ENCODE measurements at places on chromosomes 2 and 18.

DNA sequence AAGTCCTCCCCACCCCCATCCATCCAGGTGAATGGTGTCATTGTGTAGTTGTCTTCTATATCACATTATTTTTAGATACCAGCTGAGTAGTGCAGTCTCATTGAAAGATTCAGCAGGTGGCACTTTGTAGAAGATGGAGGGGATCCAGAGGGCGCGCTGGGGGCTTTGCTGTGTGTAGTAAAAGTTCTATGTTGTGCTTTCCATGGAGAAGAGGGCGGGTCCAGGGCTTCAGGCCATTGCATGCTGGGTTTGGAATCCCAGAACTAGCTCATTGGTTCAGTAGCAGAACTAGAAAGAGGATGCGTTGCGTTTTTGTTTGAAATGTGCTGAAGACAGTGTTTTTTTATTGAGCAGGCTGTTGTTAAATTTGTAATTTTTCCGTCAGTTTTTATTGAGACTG lies 120.0 kb downstream of the MAP4K4 start:
- H3K4me1 ChIP-seq, result peaks cover 24% of the 10 kb centered on the region
- H3K27ac ChIP-seq, result no peak overlapping the region
- H3K36me3 ChIP-seq, result no peaks in the 10 kb centered on the region
- no peaks in the 10 kb centered on the region for H3K27me3 ChIP-seq

DNA sequence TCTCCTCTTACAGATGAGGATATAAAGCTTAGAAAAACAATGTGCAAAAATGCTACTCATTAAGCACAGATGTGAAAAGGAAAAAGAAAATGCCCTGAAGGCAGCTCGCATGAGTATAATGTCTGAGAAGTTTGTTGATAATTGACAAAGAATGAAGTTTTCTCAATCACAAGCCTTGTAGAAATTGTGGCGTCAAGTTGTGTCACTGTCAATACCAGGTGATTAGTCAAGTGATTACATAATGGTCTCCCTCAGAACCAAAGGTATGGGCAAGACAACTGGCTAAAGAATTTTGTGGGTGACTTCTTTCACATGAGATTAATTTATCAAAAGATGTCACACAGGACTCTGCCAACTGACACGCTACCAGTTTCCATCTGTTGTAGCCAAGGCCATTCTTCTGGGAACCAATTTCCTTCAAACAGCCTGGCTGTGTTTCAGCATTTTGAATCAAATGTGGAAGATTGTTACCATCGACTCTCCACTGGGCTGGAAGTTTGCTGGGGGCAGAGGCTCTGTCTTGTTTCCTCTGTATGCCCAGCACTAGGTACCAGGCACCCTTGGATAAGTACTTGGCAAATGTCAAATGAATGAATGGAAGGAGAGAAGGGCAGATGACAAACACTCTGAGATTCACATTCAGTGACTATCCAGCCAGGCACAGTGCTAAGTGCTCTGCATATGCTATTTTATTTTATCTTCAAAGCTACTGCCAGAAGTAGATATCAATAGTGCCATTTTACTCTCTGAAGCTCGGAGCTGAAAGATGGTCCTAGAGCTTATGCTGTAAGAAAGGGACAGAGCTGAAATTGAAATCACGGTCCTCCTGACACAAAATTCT lies 5.9 kb upstream of the FN1 start:
- peaks cover 3% of the 10 kb centered on the region for H3K4me1 ChIP-seq
- no peaks in the 10 kb centered on the region for H3K36me3 ChIP-seq
- H3K4me3 ChIP-seq, result no peak overlapping the region
- H3K27me3 ChIP-seq, result peaks cover 40% of the 10 kb centered on the region

- H3K27ac ChIP-seq, result no peak overlapping the region
- no peak overlapping the region for H3K4me3 ChIP-seq
- no peaks in the 10 kb centered on the region for H3K27me3 ChIP-seq
- H3K36me3 ChIP-seq, result no peaks in the 10 kb centered on the region
- peaks cover 37% of the 10 kb centered on the region for H3K4me1 ChIP-seq
Measured at GRCh38 chr2:238290091-238290509, 1.7 kb upstream of the PER2 start.

GRCh38 chr18:49980896-49981295 lies 167.6 kb upstream of the ACAA2 start:
- H3K36me3 ChIP-seq, result no peaks in the 10 kb centered on the region
- no peaks in the 10 kb centered on the region for H3K4me1 ChIP-seq

- peak; percentile 88 for DNase-seq
- H3K36me3 ChIP-seq, result no peaks in the 10 kb centered on the region
- H3K27me3 ChIP-seq, result no peaks in the 10 kb centered on the region
Measured at GRCh38 chr18:23231340-23232021, 96.2 kb downstream of the CABLES1 start.

- no peaks in the 10 kb centered on the region for H3K4me1 ChIP-seq
- DNase-seq, result no peak
Measured at GRCh38 chr2:42949125-42949524, 156.7 kb upstream of the HAAO start.

DNA sequence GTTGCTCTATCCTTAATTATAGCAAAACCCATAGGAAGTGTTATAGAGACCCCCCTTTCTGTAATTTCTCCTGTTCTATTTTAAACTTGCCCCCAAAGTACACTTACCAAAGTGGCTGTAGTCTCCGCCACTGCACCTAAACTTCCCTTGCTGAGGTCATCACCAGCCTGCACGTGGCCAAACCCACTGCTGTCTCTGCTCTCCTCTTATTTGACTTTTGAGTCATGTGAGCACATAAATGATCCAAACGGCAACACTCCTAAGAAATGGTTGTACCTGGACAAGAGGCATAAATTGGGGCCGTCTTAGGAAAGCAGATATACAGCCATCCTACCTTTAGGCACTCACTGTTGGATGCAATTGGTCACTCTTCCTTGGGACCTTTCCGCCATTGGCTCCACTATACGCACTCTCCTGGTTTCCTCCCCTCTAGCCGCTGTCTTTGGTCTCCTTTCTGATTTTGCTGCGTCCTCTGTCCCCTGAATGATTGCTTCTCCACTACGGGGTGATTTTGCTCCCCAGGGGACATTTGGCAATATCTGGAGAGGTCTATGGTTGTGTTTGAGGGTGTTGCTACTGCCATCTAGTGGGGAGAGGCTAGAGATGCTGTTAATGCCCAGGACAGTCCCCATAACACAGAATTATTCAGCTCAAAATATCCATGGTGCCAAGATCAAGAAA lies 19.2 kb upstream of the IL36G start:
- no peaks in the 10 kb centered on the region for H3K4me1 ChIP-seq
- DNase-seq, result peak; percentile 15
- H3K27ac ChIP-seq, result no peak overlapping the region
- H3K4me3 ChIP-seq, result no peak overlapping the region
- peaks cover 3% of the 10 kb centered on the region for H3K27me3 ChIP-seq

DNA sequence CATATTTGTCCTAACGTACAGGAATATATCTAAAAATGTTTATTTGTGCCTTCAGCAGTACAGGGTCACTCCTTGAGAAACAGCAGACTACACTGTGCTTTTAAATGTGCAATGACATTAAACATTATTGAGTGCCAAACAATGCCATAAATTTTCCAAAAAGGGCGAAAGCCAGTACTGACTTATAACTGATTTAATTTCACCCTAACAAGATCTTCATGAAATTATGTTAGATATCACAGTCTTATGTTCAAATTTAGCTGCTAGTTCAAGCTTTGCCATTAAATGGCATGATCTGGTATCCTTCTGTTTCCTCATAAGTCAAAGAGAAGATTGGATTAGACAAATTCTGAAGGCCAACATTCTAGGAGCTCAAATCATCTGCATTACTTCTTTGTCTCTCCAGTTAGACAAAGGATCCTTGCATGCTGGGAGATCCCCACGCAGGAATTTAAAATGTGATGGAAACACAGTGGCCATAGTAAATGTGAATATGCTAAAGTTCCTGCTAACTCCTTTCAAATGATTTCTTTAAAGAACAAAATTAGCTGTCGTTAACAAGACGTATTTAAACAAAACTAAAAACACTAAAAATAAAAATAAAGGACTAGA lies 129.3 kb upstream of the STON1 start:
- peaks cover 6% of the 10 kb centered on the region for H3K4me1 ChIP-seq
- no peak overlapping the region for H3K27ac ChIP-seq
- no peaks in the 10 kb centered on the region for H3K36me3 ChIP-seq
- DNase-seq, result no peak
- H3K4me3 ChIP-seq, result no peak overlapping the region

GRCh38 chr2:26905341-26906198 lies 57.6 kb downstream of the DPYSL5 start:
- no peak overlapping the region for H3K4me3 ChIP-seq
- DNase-seq, result no peak
- H3K27ac ChIP-seq, result no peak overlapping the region
- H3K36me3 ChIP-seq, result no peaks in the 10 kb centered on the region

- H3K27ac ChIP-seq, result no peak overlapping the region
- H3K27me3 ChIP-seq, result no peaks in the 10 kb centered on the region
- no peaks in the 10 kb centered on the region for H3K36me3 ChIP-seq
- DNase-seq, result no peak
- no peaks in the 10 kb centered on the region for H3K4me1 ChIP-seq
Measured at GRCh38 chr2:36403675-36404230, 48.2 kb downstream of the CRIM1 start.

- H3K27ac ChIP-seq, result no peak overlapping the region
- no peaks in the 10 kb centered on the region for H3K4me1 ChIP-seq
- H3K27me3 ChIP-seq, result peaks cover 3% of the 10 kb centered on the region
Measured at GRCh38 chr18:78621141-78621755, 358.4 kb upstream of the SALL3 start.

DNA sequence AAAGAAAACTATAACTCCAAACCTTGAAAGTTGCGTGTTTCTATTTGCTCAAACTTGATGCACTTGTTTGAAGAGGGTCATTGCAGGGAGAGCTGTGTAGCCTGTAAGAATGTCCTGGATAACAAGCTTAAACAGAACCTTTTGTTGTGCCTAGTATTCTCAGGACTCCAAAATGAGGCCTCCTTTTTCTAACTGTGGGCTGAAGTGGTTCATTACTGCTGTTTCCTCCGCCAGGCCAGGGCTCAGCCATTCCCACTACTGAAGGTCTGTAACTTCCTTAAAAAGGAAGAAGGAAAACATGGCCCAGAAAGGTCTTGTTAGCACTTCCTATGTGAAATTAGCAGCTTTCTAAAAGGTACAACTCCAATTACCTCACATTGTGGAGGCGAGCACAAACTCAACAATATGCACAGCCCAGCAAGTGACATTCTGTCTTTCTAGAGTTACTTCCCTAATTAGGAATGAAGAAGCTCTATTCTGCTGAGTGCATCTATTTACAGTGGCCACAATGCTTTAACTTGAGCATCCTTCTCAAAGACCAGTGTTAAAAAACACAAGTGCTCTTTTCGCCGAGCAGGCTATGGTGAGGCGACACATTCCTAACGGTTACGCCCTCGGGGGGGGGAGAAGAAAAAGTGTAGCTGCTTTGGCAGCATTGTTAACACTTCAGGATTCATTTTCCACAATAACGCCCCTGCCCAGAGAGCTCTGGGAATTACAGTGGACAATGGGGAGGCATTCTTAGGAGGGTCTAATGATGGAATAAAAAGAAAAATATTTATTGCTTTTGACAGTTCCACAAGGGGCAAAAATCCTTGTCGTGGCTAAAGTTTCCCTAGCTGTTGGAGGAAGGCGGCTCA lies 136.9 kb upstream of the SIX3 start:
- no peak overlapping the region for H3K4me3 ChIP-seq
- H3K27ac ChIP-seq, result no peak overlapping the region
- no peak for DNase-seq
- H3K36me3 ChIP-seq, result no peaks in the 10 kb centered on the region
- peaks cover 88% of the 10 kb centered on the region for H3K27me3 ChIP-seq
- H3K4me1 ChIP-seq, result peaks cover 14% of the 10 kb centered on the region

DNA sequence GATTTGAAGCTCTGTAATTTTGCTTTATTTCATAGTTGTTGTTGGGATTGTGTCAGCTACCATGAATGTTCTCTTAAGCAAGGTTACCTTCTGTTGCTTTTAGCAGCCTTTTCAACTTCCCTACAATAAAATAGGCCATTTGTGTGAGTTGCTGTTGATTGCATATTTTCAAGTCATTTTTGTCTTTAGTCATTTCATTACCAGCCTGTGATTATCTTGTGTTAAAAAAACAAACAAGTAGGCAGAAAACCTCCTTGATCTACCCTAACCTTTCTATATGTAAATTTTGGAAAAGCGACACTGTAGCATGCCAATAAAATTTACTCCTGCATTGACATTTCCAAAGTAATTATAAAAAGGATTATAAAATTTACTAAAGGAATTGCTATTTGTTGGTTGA lies 19.3 kb downstream of the GREB1L start:
- H3K4me1 ChIP-seq, result no peaks in the 10 kb centered on the region
- H3K27ac ChIP-seq, result no peak overlapping the region
- H3K27me3 ChIP-seq, result peaks cover 4% of the 10 kb centered on the region
- no peak overlapping the region for H3K4me3 ChIP-seq
- no peaks in the 10 kb centered on the region for H3K36me3 ChIP-seq

- DNase-seq, result no peak
- no peak overlapping the region for H3K4me3 ChIP-seq
- no peaks in the 10 kb centered on the region for H3K36me3 ChIP-seq
- no peaks in the 10 kb centered on the region for H3K27me3 ChIP-seq
- H3K4me1 ChIP-seq, result no peaks in the 10 kb centered on the region
- no peak overlapping the region for H3K27ac ChIP-seq
Measured at GRCh38 chr2:189394525-189394924, 46.7 kb upstream of the WDR75 start.

- DNase-seq, result no peak
- no peaks in the 10 kb centered on the region for H3K4me1 ChIP-seq
- no peaks in the 10 kb centered on the region for H3K36me3 ChIP-seq
- H3K4me3 ChIP-seq, result no peak overlapping the region
Measured at GRCh38 chr2:173291412-173291811, 63.3 kb upstream of the CDCA7 start.

DNA sequence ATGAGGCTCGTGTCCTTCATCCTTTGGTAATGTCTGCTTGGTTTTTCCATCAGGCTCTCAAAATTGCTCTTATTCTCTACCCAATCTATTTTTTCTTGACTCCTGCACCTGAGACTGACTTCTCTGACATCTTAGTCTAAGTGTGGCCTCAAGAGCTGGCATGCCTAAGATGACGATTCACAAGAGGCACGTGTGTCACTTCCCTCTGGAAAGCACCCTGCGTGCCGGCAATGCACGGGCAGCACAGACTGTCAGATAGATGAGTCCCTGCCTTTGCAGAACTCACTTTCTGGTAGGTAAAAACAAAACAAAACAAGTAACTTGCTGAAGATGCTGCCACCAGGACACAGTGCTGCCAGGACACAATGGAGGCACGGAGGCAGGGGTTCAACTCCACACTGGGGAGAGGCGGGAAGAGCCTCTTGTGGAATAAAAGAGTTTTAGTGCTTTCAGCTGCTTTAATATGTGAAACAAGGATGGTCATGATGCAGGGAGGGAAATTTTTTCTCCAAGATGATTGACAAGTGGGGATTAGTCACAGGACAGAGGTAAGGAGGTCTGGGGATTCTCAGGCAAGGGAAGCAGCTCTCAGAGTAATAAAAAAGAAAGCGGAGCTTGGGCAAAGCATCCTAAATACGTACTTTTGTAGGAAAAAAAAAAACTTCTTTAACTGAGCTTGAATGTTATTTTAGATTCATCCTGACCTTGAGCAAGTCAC lies 27.3 kb downstream of the CYB5A start:
- no peak overlapping the region for H3K27ac ChIP-seq
- DNase-seq, result no peak
- H3K27me3 ChIP-seq, result no peaks in the 10 kb centered on the region
- H3K4me1 ChIP-seq, result no peaks in the 10 kb centered on the region
- H3K4me3 ChIP-seq, result no peak overlapping the region

Measured in CD4-positive, alpha-beta T cell (primary cell).